ENCODE measurements at places on chromosomes 2 and 18. TPM values are rescaled to one million over a fixed set of nuclear protein-coding genes. Genes with fewer than 3 reads are reported as not detected.
A peak's percentile ranks its signal among the peaks of the same experiment; 100 is the strongest.

RASGRP3 gene
- 6.3 TPM for total RNA-seq

DNA sequence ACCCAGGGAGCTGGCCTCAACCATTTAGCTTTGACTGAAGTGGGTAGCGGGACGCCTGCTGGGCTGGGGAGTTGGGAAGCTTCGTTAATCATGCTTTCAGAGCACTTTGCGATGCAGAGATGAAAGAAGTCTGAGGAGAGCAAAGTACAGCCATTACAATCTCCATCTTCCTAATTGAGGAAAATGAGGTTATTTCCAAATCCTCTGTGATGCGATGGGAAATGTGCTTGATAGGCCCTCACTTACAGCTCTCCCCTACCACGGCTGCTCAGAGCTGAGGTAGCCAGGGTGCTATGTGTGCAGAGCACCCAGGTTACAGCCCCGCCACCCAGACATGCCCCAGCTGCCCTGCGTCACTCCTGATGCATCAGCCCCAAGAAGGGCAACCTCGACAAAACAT lies 326.5 kb upstream of the KLHL29 start:
- H3K27me3 ChIP-seq: no peaks in the 10 kb centered on the region
- H3K36me3 ChIP-seq: no peaks in the 10 kb centered on the region
- no peak overlapping the region for H3K4me3 ChIP-seq
- H3K27ac ChIP-seq: no peak overlapping the region

- H3K27ac ChIP-seq: no peak overlapping the region
- H3K4me1 ChIP-seq: no peaks in the 10 kb centered on the region
- peaks cover 9% of the 10 kb centered on the region for H3K27me3 ChIP-seq
- DNase-seq: no peak
Observed at GRCh38 chr2:10753156-10753555, 31.7 kb downstream of the ATP6V1C2 start.

- peaks cover 11% of the 10 kb centered on the region for H3K4me1 ChIP-seq
- H3K27ac ChIP-seq: no peak overlapping the region
- H3K27me3 ChIP-seq: no peaks in the 10 kb centered on the region
- no peak overlapping the region for H3K4me3 ChIP-seq
- DNase-seq: no peak
Observed at GRCh38 chr2:97948926-97949325, 46.8 kb downstream of the TMEM131 start.

GRCh38 chr2:68925295-68925896 lies 27.3 kb downstream of the GKN2 start:
- DNase-seq: peak; percentile 64
- no peak overlapping the region for H3K4me3 ChIP-seq
- no peaks in the 10 kb centered on the region for H3K36me3 ChIP-seq
- H3K4me1 ChIP-seq: peaks cover 9% of the 10 kb centered on the region
- H3K27ac ChIP-seq: no peak overlapping the region

NDUFV2 gene
- 295 TPM for total RNA-seq

DNA sequence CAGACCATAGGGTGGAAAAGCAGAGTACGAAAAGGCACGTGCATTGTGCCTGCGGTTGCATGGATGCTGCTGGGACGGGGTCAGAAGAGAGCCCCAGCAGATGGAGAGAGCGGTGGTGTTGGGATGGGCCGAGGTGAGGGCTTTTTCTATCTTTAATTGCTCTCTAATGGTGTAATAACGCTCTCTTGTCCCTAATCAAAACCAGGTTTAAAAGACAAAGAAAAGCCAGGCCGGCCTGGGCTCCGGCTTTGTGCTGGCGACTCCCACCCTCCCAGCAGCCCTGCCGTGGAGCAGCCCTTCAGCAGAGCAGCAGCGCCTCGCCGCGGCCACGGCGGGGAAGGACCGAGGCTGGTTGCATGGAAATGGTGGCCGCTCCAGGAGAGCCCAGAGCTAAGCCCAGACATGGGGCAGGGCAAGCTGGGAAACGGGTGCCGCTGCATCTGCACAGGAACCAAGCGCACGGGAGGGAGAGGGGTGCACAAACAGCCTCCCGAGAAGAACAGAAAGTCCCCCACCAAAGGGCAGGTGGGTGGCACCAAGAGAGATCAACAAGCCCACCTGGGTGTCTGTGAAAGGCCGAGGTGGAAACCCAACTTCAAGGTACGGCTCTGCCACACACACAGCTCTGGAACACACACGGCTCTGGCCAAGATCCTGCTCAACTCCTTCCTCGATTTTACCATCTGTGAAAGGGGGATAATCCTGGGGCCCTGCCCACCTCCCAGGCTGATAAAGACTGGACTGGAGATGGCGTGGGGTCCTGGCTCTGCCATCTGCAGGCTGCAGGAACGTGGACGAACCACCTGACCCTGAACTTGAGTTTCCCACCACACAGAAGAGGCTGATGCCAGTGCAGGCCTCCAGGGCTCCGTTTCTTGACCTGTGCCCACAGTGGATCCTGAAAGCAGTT lies 15.0 kb downstream of the HS1BP3 start:
- peak; percentile 53 for DNase-seq
- peaks cover 5% of the 10 kb centered on the region for H3K4me1 ChIP-seq
- H3K27ac ChIP-seq: no peak overlapping the region
- no peak overlapping the region for H3K4me3 ChIP-seq
- peaks cover 4% of the 10 kb centered on the region for H3K36me3 ChIP-seq

DNA sequence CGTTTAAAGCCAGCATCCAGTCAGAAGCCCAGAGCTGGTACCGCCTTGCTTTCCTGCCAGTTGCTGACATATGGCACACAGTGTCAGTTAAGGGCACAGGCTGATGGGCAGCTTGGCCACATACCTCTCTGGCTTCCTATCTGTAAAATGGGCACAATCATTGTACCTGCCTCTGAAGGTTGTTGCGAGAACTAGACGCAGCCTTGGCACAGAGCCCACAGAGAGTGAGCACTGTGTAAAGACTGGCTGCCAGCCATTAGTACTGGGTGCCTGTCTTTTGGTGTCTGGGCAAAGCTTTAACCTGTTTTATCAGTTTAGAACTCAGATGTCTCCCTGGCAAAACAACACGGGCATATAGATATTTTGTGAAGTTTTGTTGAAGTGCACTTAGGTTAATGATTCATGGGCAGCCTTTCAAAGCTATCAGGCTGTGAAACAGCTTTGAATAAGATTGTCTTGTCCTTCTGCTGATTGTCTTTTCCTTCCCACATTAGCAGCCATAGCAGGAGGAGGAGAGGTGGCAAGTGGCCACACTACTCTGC lies 269.5 kb downstream of the NEDD4L start:
- DNase-seq: no peak
- H3K4me1 ChIP-seq: peaks cover 45% of the 10 kb centered on the region
- no peak overlapping the region for H3K4me3 ChIP-seq
- no peaks in the 10 kb centered on the region for H3K36me3 ChIP-seq
- H3K27ac ChIP-seq: no peak overlapping the region
- H3K27me3 ChIP-seq: peaks cover 8% of the 10 kb centered on the region

DNA sequence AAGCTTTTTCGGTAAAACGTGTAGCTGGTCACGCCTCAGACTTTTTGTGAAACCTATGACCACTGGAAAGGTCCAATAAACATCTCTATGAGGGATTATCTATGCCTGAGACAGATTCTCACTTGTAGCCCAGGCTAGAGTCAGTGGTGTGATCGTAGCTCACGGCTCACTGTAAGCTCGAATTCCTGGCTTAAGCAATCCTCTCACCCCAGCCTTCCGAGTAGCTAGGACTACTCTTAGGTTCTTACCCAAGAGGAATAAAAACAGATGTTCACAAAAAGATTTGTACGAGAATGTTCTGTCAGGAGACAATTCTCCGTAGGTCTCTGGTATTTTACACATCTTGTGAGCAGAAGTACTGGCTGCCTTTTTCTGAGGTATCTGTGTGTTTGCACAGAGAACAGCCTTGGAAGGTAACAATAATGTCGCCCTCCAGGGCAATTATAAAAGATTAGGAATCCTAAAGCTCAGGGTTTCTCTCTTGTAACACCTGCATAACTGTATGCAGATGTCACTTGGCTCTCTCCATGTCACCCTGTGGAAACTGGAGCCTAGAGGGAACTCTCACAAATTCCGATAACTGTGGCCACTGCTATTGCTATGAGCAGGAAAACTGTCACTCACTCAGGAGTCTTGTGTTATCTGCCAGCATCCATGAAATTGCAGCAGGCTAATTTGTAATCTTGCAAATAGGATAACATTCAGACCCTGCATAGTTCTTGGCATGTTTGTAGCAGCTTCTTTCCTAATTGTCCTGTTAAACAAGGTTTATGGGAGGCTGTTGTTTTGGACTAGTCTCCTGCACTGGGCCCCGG lies 25.5 kb upstream of the RALBP1 start:
- H3K4me3 ChIP-seq: no peak overlapping the region
- DNase-seq: no peak
- no peak overlapping the region for H3K27ac ChIP-seq
- no peaks in the 10 kb centered on the region for H3K36me3 ChIP-seq
- no peaks in the 10 kb centered on the region for H3K4me1 ChIP-seq
- peaks cover 12% of the 10 kb centered on the region for H3K27me3 ChIP-seq

DNA sequence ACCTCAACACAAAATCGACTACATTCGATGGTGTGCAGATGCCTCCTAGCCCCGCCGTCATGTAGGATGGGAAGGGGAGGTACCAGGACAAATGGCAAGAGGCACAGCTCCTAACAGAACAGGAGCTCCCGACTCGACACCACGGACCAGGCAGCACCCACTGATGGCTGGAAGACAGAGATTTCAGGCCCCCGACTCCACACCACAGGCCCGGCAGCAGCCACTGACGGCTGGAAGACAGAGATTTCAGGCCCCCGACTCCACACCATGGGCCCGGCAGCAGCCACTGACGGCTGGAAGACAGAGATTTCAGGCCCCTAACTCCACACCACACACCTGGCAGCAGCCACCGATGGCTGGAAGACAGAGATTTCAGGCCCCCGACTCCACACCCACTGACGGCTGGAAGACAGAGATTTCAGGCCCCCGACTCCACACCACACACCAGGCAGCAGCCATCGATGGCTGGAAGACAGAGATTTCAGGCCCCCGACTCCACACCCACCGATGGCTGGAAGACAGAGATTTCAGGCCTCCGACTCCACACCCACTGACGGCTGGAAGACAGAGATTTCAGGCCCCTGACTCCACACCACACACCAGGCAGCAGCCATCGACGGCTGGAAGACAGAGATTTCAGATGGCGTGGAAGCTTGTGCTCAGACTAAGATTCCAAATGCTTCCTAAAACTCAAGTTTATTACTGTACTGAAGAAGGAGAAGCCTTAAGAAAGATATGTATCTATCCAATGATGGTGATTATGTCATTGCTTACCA lies 135.5 kb downstream of the EIPR1 start:
- no peak overlapping the region for H3K4me3 ChIP-seq
- H3K36me3 ChIP-seq: peaks cover 7% of the 10 kb centered on the region
- H3K27ac ChIP-seq: no peak overlapping the region
- no peak for DNase-seq

DNA sequence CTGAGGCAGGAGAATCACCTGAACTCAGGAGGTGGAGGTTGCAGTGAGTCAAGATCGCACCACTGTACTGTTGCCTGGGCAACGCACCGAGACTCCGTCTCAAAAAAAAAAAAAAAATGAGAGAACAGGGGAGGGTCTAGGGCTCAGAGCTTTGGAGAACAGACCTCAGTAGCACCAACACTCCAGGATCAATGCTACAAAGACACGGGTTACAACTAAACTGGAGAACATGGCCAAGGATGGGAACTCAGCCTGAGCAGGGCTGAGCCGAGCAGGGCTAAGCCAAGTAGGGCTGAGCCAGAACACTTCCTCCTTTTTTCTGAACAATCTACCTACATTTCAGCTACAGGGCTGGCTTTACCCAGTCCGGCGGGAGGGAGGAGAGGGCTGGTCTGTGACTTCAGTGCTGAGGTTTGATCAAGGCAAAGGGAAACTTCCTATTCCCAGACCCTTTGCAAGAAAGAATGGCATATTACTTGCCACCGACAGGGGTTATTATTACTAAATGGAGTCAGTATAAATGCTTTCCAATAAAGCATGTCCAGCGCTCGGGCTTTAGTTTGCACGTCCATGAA lies 2.9 kb upstream of the CASP8 start:
- H3K36me3 ChIP-seq: peaks cover 47% of the 10 kb centered on the region
- peak overlapping the region; percentile 81 for H3K4me3 ChIP-seq
- peak; percentile 58 for DNase-seq
- peaks cover 69% of the 10 kb centered on the region for H3K4me1 ChIP-seq

GRCh38 chr2:85178154-85178553 lies 45.0 kb downstream of the TCF7L1 start:
- no peaks in the 10 kb centered on the region for H3K36me3 ChIP-seq
- H3K27ac ChIP-seq: peak overlapping the region; percentile 23
- DNase-seq: no peak
- H3K4me1 ChIP-seq: peaks cover 11% of the 10 kb centered on the region
- peaks cover 7% of the 10 kb centered on the region for H3K27me3 ChIP-seq

DNA sequence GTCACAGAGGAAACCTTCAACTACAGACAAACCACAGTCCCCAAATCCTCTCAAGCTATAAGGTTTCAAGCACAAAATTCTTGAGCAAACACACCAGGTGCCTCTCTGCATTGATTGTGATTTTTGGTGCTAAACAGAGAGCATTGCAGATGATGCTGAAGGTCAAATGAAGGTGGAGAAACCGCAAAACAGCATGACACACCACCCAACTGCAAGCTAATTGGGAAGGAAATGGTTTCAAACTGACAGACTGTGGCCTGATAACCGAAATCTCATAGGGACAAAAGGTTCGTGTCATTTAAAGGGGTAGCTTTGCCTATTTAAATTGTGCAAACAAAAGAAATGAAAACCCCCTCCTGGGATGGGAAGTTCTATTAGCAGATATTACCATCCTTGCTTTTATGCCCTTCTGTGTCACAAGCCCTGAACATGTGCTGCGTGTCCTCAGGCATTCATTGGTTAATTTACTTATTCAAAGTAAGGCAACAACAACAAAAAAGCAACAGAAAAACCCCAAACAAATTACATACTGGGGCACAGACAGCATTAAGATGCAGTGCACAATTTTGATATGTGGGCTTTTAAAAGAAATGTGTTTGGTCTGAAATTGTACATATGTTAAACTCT lies 154.9 kb downstream of the AQP4 start:
- peak; percentile 57 for DNase-seq
- peaks cover 13% of the 10 kb centered on the region for H3K27me3 ChIP-seq

DNA sequence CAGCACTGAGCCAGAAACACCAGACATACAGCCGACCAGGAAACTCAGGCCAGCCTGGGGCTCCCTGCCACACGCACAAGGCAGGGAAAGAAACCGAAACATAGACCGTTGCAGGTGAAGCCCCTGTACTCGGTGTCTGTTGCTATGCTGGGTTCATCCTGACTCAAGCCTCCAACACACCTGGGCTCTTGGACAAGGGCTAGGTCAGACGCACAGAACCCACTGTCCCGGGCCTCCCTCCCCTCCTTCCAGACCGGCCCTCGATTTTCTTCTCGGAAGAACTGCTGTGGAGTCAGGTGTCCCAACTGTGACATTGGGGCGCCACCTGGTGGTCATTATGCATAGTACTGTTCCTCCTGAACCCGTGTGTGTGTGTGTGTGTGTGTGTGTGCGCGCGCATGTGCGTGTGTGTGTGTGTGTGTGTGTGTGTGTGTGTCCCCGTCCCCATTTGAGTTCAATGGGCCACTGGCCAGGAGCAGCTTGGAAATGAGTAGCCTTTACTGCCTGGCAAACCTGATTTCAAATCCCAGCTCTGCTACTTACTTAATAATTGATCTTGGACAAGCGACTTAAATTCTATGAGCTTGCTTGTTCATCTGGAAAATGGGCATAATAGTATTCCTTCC lies 55.4 kb upstream of the GLI2 start:
- H3K36me3 ChIP-seq: no peaks in the 10 kb centered on the region
- peak; percentile 77 for DNase-seq
- H3K27ac ChIP-seq: no peak overlapping the region
- H3K4me1 ChIP-seq: no peaks in the 10 kb centered on the region
- peaks cover 11% of the 10 kb centered on the region for H3K27me3 ChIP-seq

POTEJ gene
- not detected for total RNA-seq
